ENCODE measurements at places on chromosomes 2 and 18. TPM values are rescaled to one million over a fixed set of nuclear protein-coding genes. Genes with fewer than 3 reads are reported as not detected.

Gene AMER3
- total RNA-seq: not detected

Gene INHA
- not detected for total RNA-seq

DNA sequence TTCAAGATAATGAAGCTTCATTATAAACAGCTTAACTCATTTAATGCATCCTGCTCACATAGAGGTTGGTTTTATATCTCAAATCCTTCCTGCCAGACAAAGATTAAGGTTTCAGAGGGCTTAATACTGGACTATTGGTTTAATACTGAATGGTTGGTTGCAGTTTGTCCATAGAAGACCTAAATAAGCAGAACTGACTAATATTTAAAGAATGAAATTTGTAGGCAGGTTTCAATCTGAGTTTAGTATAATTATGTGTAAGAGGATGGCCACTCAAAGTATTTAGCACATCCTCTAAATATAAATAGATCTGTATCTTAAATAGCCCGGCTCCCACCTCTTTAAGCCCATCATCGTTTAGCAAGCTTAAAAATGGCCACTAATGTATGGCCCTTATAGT, 92.5 kb downstream of the EPB41L5 start:
- no peak for DNase-seq

DNA sequence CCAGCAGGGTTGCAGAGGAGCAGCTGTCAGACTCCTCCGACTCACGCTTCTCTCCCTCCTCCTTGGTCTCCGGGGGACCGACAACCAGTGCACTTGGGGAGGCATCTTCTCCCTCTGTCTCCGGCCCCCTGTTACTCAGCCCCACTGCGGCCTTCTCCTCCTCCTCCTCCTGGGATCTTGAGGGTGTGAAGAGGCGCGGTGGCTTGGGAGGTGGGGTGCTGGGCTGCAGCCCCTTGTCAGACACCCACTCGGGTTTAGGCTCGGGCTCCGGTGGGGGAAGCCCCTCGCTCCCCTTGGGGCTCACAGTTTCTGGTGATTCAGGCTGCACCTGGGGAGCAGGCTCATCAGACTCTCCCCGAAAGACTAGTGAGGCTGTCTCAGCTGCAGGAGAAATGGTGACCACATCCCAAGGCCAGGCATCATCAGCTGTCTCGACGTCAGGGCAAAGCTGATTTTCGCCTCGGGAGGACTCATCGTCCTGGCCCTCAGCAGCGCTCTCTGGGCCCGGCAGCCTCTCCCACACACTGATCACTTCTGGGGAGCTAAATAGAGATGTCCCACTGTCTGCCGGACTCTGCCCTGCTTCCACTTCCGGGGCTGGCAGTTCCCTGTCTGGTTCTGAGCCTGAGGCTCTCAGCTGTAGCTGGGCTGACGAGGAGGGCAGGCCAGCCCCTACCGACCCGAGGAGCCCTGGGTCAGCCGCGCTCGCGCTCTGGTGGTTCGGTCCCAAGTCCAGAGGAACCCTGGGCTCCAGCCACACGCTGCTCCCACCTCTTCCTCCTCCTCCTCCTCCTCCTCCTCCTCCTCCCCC, 9.0 kb upstream of the SFXN5 start:
- no peak for DNase-seq

DNA sequence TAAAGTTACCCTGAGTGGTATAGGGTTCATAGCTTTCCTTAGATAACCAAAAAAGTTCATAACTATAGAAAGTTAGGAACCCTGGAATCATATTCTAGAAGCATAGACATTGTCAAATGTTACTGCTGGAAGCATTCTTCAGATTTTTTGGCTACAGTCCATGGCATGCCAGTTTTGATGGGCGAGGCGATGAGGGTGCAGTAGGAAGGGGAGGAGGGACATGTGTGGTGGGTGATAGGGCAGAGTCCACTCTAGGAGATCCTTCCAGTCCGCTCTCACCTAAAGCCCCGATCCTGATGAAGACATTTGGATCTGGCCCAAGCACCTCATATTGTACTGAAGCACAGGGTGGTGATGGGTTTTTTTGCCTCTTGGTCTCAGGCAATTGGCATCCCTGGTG, 91.8 kb downstream of the HRH4 start:
- DNase-seq: no peak

- DNase-seq: no peak
These were observed 89.5 kb downstream of the VAPA start for GRCh38 chr18:10003281-10003680.

All from activated CD8-positive, alpha-beta T cell treated with anti-CD3 and anti-CD28 coated beads for 36 hours (primary cell).